ENCODE measurements at places on chromosomes 11 and 22.

DNA sequence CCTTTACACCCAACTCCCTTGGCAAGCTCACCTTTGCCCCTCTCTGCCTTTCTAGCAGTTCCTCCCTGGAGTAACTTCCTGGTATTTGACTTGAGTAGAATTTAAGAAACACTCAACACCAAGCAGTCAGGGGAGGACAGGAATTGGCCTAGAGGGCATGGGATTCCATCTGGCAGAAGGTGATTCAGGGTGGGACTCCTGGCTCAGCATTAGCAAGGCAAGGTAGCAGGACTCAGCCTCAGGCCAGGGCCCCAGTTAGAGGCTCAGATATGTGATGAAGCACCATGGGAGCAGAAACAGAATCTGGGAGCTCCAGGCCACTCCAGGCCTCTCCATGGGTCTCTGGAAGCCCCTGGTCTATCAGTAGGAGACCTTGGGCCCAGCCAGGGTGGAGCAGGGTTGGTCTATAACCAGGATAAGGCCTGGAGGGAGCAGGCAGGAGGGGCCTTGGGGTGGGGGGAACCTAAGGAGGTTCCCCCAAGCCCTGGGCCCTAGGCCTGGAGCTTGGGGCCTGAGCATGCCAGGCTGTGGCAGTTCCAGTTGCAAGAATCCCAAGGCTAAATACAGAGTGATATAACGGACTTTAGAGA is 148.2 kb downstream of the PARVA start:
- DNase-seq = no peak

DNA sequence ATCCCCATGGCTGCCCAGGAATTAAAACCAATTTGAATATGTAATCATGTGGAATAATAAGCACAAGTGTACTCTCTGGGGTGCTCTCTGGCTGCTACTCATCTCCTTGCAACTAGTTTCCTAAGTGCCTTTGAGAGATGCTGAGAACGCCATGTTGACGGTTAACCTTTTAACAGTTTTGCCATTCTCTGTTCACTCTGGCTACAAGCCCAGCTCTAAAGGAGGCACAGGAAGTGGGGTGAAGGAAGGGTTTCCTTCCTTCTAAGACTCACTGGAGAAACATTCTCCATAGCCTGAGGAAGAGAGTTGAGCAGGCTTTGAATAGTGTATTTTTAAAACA is 122.0 kb upstream of the ZC3H12C start:
- no peak for DNase-seq

DNA sequence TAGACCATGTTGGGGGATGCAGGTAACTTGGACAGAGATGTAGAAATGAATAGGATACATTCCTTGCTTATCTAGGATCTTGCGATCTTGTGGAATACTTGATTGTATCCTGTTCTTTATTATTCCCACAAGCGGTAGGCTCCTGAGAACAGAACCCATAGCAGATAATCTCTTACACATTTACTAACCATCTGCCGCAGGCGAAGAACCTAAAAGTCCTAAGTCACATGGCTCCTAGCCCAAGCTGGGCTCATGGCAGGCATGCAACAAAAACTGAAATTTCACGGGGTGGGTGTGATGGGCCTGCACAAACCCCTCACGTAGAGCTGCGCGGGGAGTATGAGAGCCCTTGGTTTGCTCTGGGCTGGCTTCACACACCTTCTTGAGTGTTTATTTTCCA is 177.4 kb upstream of the NECTIN1 start:
- DNase-seq = no peak

DNA sequence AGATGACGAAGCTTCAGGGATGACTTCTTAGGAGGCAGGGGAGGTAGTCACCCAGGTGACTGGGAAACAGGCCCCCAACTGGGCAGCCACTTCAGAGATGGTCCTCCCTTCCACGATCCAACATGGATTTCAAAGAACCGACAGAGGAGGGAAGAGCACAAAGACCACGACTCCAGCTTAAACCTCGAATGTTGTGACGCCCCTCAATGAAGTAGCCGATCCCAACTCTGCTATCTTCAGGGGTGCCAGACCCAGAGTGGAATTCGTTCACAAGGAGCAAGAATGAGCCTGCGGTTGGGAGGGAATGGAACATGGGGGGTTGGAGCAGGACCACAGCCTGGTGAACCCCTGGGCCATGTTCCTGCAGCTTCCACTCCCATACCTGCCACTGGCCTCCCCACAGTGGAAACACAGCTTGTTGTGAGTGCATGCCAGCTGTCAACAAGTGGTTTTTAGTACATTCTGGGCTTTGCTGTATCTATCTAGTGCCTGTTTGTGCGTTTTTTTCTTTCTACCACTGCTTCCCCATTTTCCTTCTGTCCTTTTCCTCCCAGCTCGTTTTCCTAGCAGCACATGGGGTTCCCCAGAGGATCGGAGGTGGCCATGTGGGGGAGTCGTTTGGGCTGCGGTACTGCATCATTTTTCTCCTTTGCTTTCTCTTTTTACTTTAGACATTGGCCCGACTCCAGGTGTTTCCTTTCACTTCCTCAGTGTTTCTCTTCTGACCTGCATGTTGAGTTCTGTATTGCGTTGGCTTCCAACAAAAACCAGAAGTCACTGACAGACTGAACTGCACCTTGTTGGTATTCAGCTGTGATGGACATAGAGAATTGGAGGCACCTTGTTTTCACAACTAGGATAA is 65.8 kb downstream of the MORC2 start:
- no peak for DNase-seq

DNA sequence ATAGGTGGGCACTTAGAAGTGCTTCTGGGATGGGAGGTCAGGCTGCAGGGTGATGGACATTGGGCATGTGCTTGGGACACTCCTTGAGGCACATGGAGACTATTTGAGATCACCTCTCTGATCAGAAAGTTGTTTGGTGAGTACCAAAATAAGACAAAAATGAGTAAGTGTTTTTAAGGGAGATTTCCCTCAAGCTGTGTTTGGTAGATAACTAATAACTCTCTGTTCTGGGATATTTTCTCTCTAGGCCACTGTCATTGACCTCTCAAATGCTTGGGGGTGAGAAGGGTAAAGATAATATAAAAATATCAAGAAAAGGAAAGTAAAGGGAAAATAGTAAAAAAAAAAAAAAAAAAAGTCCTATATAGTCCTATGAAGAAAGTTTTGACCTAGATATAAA is 117.8 kb downstream of the TEAD1 start:
- no peak for DNase-seq

DNA sequence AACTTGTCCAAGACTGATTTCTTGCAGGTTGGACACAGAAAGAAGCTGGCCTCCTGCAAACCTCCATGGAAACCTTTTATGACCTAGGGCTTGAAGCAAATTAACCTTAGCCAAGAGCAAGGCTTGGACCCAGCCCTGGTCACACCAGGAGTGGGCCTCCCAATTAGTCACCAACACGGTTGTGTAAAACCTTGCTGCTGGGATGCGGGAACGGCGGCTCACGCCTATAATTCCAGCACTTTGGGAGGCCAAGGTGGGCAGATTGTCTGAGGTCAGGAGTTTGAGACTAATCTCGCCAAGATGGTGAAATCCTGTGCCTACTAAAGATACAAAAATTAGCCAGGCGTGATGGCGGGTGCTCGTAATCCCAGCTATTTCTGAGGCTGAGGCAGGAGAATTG is 419.9 kb downstream of the AASDHPPT start:
- DNase-seq = no peak

GRCh38 chr22:38276166-38276565 is 3.4 kb upstream of the TMEM184B start:
- no peak for DNase-seq

- no peak for DNase-seq
Observed at GRCh38 chr11:2796091-2796490, 89.5 kb downstream of the CDKN1C start.

DNA sequence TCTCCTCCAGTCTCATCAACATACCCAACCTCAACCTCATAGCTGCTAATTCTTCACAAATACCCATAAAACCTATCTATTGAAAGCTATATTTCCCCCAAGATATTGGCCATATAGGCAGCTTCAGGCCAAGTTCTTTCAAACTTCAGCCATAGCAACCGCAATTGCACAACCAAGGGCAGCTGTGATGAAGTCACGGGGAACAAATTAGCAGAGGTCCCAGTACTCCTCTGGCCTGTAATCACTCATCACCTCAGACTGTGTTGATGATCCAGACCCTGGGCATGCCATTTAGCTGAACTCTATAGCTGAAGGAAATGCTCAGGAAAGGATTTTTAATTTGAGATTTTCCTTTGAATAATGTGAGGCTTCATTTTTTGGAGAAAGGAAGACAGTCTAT is 84.1 kb downstream of the SLC1A2 start:
- DNase-seq = no peak
